Esophagus squamous epithelium (tissue), 5 donors: ENCODE measurements at places on chromosomes 2 and 18. TPM values are rescaled to one million over a fixed set of nuclear protein-coding genes. Genes with fewer than 3 reads are reported as not detected.
A peak's percentile ranks its signal among the peaks of the same experiment; 100 is the strongest.

GRCh38 chr2:233422649-233423551 lies 68.6 kb downstream of the DGKD start:
- no peak for DNase-seq

- DNase-seq = no peak
Observed at GRCh38 chr2:200985799-200986198, 22.3 kb upstream of the ORC2 start.

- no peak for DNase-seq
Observed at GRCh38 chr2:120825370-120826259, 89.9 kb downstream of the GLI2 start.

DNA sequence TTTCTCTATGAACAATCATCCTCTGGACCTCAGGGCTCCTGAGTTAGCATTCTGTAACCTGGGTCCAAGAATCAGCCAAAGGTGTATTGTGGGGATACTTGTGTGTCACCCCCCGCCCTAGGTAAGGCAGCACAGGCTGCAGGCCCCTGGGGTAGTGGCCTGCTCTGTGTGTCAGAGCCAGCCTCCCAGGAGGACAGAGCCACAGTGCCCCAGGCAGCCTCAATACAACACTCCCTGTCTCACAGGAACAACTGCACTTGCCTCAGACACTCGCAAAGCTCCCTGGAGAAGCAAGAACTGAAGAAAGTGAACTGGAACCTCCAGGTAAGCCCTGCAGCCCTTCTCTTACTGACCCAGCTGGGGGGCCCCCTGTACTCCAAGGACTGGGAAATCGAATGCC lies 121.3 kb upstream of the PPP1CB start:
- DNase-seq = no peak

GRCh38 chr2:172087780-172088244 lies 2.5 kb downstream of the DLX1 start:
- DNase-seq = no peak

DNA sequence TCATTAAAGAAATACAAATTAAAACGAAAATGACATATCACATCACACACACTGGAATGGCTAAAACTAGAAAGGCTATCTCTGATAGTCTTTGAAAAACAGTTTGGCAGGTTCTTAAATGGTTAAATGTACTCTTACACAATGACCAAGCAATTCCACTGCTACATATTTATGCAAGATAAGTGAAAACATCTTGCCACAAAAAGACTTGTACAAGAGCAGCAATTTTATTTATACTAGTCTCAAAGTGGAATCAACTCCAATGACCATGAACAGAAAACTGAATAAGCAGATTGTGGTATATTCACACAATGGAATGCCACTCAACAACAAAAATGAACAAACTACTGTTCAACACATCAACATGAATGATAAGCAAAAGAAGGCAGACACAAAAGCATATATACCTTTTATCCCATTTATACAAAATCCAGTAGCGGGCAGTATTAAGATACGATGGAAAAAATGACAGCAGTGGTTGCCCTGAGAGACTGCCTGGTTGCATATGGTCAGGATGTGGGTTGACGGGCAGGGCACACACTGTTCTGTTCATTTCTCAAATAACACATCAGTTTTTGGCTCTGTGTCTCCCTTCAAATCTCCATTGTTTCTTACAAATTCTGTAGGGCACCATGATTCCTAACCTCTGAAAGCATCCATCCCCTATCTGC lies 25.4 kb downstream of the SP100 start:
- DNase-seq = peak; percentile 11

- no peak for DNase-seq
Observed at GRCh38 chr2:218985325-218986091, 524 bp upstream of the FEV start.

DNA sequence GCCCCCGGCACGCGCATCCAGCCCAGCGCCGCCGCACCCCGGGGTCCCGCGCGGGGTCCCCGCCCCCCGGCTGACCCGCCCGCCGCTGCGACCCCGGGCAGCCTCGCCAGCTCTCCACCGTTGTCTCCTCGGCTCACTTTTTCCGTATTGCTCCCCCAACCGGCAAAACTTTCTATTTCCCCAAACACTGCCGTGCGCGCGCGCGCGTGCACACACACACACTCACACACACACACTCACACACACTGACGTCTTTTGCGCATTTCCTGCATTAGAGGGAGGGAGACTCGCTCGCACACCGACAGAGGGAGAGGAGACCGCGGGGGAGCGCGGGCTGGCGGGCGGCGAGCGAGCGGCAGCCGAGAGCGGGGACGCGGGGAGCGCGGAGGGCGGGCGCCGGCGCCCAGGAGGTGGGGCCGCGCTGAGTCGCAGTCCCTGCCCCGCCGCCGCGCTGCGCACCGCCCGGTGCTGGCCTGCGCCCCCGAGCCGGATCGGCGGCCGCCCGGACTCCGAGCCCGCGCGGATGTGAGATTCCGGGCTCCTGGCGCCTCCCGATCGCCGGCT lies 542 bp upstream of the PRKCE start:
- peak; percentile 91 for DNase-seq

GRCh38 chr18:38961880-38962279 lies 1396.3 kb upstream of the CELF4 start:
- no peak for DNase-seq

- no peak for DNase-seq
Observed at GRCh38 chr2:30690126-30690561, 117.1 kb downstream of the CAPN13 start.

DNA sequence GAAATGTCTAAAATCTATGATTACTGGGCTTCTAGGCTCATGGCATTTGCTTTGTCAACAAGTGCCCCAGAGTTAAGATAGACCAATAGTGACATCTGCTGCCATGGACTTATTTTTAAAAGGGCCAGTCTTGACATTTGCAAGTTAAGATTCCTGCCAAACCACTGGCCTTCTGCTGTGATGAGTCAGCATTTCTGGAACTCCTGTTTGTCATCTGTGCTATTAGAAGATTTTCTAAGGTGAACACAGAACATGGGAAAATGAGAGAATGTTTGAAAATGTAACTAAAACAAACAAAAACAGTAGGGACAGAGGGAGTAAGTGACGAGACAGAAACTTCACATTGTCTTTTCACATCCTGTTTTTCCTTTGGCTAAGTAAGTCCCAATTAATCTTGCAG lies 93.7 kb upstream of the WDR75 start:
- no peak for DNase-seq

DNA sequence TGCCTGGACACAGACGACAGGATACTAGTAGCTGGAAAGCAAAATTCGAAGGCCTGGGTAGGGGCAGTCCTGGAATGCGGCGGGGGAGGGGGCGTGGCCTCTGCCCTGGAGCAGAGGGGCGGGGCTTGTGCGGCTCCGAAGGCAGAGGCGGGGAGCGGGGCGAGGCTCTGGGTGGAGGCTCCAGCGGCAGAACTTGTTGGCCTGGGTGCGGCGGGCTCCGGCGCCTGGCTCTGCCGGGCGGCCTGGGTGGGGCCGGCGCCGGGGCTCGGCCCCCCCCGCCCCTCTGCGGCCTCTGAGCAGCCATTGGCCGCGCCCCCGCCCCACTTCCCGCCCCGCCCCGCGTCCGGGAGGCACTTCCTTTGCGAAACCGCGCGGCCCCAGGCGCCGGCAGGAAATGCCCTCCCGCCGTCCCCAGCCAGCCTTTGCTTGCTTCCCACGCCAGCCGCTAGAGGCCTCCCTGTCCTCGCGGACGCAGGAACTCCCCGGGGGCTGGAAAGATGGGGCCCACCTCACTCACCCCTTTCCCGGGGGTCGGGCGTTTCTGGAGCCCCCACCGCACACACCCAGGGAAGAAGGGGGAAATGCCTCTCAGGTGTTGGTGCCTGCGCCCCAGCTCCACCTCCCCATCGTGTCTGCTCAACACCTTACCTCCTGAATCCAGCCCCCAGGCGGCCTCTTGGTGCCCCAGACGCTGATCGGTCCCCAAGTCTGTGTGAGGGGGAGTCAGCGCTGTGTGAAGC lies 6.7 kb downstream of the CTDSP1 start:
- DNase-seq = peak; percentile 95

DNA sequence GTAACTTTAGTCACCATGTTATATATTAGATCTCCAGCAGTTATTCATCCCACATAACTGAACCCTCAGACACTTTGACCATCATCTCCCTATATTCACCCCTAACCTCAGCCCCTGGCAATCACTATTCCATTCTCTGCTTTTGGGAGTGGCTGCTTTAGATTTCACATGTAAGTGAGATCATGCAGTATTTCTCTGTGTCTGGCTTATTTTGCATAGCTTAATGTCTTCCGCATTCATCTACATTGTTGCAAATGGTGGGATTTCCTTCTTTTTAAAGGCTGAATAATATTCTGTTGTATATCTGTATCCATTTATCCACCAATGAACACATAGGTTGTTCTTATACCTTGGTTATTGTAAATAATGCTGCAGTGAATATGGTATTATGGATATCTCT lies 411.6 kb upstream of the ZEB2 start:
- no peak for DNase-seq

PDE1A gene
- 9.2 TPM for total RNA-seq

BOLL gene
- total RNA-seq = not detected

LIMS3 gene
- not detected for total RNA-seq

CCDC68 gene
- 2.6 TPM for total RNA-seq

ZSWIM2 gene
- not detected for total RNA-seq

LAMA3 gene
- total RNA-seq = 81.3 TPM

LYG2 gene
- not detected for total RNA-seq

HOXD3 gene
- total RNA-seq = 2.9 TPM

REEP1 gene
- 1.8 TPM for total RNA-seq

SIX2 gene
- not detected for total RNA-seq

CPO gene
- total RNA-seq = not detected

ANKRD62 gene
- total RNA-seq = not detected
